ENCODE measurements at places on chromosomes 6 and 20.

- peak; percentile 74 for DNase-seq
Measured at GRCh38 chr20:12535316-12535715, 473.5 kb upstream of the SPTLC3 start.

GRCh38 chr6:97312241-97312640 lies 29.2 kb upstream of the MMS22L start:
- DNase-seq: no peak

DNA sequence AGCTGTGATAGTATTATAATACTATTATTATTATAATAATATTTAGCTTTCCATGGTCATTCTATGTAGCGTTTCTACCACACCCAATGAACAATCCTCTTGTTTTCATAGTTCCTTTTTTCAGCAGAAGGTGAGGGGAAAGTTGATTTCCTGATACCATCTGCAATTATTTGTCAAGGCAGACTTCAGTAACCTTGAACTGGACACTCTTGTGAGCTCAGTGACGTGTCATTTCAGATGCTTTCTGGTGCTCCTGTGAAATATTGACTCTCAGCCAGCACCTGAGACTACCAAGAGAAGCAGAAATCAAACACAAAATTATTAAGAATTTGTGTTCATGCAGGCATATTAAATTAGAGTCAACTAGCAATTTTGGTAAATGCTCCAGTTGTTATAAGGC lies 46.0 kb upstream of the PROKR2 start:
- DNase-seq: no peak

DNA sequence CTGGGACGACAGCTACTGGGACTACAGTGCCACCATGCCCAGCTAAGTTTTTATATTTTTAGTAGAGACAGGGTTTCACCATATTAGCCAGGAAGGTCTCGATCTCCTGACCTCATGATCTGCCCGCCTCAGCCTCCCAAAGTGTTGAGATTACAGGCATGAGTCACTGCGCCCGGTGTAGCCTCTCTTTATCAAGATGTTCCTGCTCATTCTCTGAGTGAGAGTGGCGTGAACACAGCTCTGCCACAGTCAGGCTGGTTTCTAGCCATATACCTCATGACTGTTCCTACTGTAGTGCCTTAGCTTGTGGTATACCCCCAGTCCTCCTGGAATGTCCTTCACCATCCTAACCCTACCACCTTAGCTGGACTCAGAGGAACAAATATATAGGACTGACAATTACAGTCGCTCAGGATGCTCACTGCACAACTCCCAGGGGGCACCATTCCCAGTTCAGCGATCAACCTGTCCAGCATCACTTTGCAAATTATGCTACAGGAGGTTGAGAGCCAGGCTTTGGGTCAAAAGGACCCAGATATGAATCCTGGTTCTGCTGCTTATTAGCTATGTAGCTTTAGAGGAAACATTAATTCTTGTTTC lies 86.3 kb downstream of the CHMP4B start:
- no peak for DNase-seq

- DNase-seq: no peak
Measured at GRCh38 chr20:61737812-61738443, 327.8 kb downstream of the TAF4 start.

DNA sequence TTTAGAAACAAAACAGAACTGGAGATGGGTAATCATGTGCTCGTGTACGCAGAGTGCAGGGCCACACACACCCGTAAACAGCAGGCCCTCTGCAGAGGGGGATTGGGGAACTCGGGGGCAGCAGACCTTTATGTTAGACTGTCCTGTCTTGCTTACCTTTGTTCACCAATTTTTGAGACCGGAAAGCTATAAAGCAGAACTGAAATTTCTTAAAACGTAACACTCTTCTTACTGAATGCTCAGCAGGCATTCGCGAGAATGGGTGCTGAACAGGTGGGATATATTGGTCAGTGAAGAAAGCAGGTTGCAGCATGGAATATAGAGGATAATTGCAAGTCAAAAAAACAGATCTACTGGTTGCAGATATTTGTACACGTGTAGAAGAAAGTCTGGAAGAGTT lies 211.1 kb downstream of the BMP7 start:
- no peak for DNase-seq

DNA sequence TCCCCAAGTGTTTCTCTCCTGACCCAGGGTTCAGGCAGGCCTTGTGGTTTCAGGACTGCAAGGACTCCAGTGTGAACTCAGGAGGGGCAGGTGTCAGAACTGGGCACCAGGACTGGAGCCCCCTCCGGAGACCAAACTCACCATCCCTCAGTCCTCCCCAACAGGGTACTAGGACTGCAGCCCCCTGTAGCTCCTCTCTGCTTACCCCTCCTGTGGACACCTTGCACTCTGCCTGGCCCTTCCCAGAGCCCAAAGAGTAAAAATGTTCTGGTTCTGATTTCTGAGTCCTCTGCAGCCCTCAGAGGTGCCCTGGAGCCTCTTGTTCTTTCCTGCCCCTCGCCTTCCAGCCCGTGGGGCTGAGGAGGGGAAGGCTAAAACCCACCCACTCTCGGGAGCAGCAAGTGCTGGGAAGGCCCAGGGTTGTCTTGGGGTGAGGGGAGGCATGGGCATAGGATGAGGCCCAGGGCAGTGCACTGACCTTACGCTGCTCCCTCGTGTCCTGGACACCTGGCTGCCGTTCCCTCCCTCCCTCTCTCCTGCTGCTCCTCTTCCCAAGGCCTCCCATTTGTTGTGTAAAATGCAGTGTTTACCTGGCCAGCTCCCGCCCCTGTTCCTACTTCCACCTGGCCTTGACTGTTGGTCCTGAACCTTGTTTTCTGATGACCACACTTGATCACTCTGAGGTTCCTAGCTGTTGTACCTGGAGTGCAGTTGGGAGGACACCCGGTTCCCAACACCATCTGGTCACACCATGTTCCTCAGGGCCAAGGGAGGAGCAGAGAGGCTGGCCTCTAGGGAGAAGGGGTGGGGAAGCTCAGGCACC lies 9.9 kb downstream of the CNPY3 start:
- DNase-seq: no peak

- DNase-seq: no peak
Measured at GRCh38 chr6:157635388-157636244, 187.4 kb upstream of the SNX9 start.

GRCh38 chr6:24621626-24622289 lies 24.2 kb downstream of the KIAA0319 start:
- DNase-seq: no peak

GRCh38 chr20:11810311-11811083 lies 107.2 kb upstream of the BTBD3 start:
- DNase-seq: no peak

- no peak for DNase-seq
Measured at GRCh38 chr6:155498370-155498769, 42.7 kb upstream of the NOX3 start.

DNA sequence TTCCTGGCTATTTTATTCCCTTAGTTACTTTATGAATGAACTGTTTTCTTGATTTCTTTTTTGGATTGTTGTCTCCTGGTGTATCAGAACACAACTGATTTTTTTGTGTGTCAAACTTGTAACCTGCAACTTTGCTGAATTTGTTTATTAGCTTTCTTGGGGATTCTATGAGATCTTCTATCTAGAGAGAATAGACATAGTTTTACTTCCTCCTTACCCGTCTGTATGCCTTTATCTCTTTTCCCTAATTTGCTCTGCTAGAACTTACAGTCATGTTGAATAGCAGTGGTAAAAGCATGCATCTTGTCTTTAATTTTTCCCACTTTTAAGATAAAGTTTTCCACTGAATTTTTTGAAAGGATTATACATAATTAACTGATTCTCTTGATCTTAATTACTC lies 13.2 kb downstream of the RNF146 start:
- no peak for DNase-seq

GRCh38 chr6:77834591-77834996 lies 181.8 kb downstream of the MEI4 start:
- no peak for DNase-seq

GRCh38 chr20:57087705-57088104 lies 178.7 kb downstream of the BMP7 start:
- DNase-seq: no peak

- DNase-seq: peak; percentile 3
Measured at GRCh38 chr6:63963769-63964315, 328.2 kb downstream of the PHF3 start.

DNA sequence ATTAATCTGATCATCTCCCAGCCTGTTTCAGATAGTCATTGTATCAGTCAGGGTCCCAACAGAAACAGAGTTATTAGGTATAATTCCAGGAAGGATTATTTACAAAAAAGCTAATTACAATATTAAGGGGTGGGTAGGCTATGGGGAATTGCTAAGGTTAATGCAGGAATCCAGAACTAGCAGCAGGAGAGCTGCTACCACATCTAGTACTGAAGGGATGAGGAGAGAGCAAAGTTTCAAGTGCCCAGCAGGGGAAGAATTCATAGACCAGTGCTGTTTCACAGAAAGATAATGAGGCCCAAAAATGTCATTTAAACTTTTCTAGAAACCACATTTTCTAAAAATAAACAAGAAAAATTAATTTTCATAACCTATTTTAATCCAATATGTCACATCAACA lies 284.2 kb downstream of the HACE1 start:
- no peak for DNase-seq

- DNase-seq: no peak
Measured at GRCh38 chr6:17156966-17157365, 55.1 kb downstream of the STMND1 start.

- DNase-seq: peak; percentile 25
Measured at GRCh38 chr6:112253841-112254816, at the start of gene LAMA4. Gene LAMA4, minus strand, starts transcription at chr6:112254567. Its CDS starts 417 bp downstream, at chr6:112254150.

DNA sequence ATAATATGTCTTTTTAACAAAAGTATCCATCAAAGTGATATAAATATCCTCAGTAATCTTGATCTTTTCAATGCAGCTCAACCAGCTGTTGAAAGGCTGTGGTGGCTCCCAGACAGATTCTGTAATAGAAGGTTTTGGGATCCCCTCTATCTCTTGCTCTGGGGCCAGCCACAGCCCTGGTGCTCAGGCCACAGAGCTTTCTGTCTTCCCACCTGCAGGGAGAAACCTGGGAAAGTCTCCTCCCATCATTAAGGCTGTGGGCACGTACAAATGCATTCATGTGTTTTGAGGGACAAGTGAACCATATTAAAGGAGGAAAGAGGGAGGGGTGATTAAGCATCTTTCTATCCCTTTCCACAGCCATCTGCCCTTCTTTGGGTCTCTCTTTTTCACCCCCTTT lies 183.1 kb downstream of the PRDM13 start:
- peak; percentile 21 for DNase-seq

DNA sequence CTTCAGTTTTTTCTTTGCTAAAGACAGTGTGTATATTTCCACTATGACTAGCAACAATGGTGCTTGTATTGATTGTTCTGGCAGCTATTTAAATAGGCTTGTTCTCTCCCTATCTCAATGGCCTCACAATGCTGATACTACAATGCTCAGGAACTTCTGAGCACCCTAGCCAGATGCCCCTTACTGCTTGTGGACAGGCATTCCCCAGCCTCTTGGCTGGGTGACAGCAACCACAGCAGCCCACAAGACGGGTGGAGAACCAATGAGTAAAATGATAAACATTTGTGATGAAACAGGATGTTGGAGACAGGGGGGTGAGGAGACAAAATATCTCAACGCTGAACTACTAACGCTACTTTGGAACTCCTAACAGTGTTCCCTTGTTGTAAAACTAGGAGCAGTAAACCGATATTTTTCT lies 42.3 kb downstream of the HIVEP2 start:
- no peak for DNase-seq

- no peak for DNase-seq
Measured at GRCh38 chr6:38739532-38739931, 24.4 kb downstream of the DNAH8 start.

DNA sequence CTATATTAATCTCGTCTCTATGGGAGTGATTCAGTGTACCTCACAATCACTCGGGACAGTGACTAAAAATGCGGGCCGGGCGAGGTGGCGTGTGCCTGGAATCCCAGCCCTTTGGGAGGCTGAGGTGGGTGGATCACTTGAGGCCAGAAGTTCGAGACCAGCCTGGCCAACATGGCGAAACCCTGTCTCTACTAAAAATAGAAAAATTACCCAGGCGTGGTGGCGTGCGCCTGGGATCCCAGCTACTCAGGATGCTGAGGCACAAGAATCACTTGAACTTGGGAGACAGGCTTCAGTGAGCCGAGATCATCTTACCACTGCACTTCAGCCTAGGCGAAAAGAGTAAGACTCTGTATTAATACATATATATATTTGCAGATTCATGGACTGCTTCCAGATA lies 17.4 kb downstream of the POPDC3 start:
- peak; percentile 62 for DNase-seq

DNA sequence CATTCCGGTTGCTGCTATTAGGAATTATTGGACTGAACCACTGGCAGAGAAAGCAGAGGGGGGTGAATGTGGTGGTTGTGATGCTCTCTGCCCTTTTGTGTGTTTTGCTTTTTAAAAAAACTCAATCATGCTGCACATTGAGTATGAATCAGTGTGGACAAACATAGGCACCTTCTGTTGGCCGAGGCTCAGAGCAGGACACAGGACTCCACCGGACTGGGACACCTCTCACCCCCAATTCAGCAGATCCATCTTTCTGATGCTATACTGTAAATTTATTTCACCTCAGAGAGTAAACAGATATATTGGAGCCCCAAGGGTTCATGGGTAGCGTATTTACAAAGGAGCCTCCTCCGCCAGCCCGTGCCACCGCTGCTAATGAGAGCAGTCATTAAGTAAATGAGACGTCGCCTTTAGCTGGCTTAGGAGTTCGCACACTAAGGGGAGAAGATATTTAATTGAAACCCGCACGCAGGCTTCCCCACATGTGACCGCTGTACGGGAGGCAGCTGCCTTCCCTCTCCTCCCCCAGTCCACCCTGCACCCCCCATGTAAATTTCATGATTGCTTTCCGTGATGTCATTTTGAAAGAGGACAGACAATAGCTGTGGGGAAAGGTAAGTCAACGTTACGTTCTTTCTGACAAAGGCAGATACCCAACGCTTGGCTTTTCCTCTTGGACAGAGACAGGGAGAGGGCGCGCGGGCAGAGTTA lies at the start of gene MYT1:
TSS of gene MYT1 (plus strand) at position 330 of the 714 bp plus-strand sequence. CDS start 34,410 bp downstream, outside the sequence.
- peak; percentile 91 for DNase-seq

- no peak for DNase-seq
Measured at GRCh38 chr20:50308513-50309279, 118.1 kb downstream of the CEBPB start.

DNA sequence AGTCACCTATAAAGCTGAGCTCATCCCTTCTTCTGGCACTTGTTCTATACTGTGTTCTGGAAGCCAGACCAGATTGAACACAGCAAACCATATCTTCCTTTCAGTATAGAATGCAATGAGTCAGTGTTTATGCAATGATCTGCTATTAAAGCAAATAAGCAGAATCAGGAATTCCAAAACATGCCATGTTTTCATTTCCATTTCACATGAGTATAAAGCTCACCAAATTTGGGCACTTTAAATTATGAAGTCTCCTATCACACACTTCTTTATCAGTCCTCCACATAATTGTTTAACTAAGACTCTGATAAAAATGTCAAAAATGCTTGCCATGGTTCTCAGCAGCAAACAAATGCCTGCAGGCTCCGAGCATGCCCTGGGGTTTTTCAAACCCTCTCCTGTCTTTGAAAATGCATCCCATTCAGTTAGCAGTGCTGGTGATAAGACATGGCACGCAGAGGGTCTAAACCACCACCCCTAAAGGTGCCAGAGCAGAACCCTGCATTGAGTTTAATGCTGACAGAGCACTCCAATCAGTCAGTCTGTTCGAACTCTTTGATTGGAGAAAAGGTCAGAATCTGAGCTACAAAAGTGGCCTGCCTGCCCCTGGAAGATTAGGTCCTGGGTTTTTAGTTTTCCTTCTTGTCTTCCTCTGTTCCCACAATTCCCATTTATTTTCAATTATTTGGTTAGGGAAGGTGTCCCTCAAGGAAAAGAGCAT lies 234.1 kb downstream of the GMPR start:
- no peak for DNase-seq

GRCh38 chr6:131936156-131936555 lies 15.0 kb downstream of the CCN2 start:
- no peak for DNase-seq
